Endothelial cell (in vitro differentiated cells): ENCODE measurements at places on chromosomes 11 and 22.

DNA sequence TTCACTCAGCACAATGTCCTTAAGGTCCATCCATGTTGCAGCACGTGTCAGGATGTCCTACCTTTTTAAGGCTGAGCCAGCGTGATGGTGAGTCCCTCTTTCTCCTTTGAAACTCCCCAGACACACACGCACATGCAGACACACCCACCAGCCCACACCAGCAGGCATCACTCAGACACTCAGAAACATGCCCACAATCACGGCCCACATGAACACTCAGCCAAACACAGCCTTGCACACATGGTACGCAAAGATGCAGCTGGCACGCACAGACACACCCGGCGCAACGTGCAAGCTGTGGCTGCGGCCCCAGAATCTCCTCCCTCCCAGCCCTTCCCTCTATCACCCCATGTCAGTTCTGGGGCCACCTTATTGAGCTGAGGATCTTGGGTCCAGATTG lies 8.0 kb downstream of the FADS3 start:
- H3K4me3 ChIP-seq, result peak overlapping the region; percentile 66
- peaks cover 10% of the 10 kb centered on the region for H3K36me3 ChIP-seq
- no peak for DNase-seq
- H3K27me3 ChIP-seq, result peaks cover 11% of the 10 kb centered on the region
- peaks cover 20% of the 10 kb centered on the region for H3K4me1 ChIP-seq

DNA sequence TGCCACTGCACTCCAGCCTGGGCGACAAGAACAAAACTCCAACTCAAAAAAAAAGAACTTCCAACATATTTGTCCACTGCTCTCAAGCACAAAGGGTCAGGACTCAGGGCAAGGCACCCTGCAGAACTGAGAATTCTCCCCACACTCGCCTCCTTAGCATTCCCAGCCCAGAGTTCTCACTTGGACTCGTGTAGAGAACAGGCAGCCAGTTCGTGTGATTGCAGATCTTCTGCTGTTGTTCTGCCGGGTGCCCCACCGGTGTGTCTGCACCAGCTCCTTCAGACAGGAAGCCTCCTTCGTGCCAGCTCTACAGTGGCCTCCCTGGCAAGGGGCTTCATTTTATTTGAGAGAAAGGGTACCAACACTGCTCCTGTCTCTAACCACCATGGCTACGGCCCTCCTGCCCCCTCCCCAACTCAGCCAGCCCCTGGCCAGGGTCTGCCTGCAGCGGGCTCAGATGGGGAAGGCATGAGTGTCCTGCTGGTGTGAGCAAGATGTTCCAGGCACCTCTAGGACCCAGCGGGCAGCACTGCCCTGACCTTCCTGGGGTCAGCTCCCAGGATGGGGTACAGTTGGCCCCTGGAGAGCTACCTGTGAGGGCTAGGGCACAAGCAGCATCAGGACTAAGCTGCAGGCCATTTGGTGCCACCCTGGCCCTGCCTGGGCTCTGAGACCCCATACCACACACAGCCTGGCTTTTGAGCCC lies 19.5 kb upstream of the SCGB1A1 start:
- no peak overlapping the region for H3K27ac ChIP-seq
- peaks cover 4% of the 10 kb centered on the region for H3K36me3 ChIP-seq
- no peak overlapping the region for H3K4me3 ChIP-seq
- H3K4me1 ChIP-seq, result peaks cover 13% of the 10 kb centered on the region

DNA sequence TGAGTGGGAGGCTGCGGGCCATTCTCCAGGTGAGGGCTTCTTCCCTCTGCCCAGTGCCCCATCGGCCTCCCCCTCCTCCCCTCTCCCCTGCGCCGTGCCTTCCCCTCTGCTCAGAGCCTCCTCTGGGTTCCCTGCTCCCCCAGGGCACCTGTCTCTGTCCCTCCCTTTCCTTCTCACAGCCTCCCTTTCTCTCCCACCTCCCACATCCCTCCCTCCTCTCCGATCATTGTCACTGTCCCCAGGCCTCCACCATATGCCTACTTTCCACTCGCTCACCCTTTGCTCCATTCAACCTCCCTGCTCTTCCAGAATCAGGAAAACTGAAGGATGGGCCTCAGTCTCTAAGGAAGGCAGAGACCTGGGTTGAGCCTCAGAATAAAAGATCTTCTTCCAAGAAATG lies 9.9 kb upstream of the APOBEC3H start:
- peaks cover 4% of the 10 kb centered on the region for H3K4me1 ChIP-seq
- H3K36me3 ChIP-seq, result no peaks in the 10 kb centered on the region
- H3K4me3 ChIP-seq, result no peak overlapping the region

- no peak overlapping the region for H3K27ac ChIP-seq
- peaks cover 19% of the 10 kb centered on the region for H3K4me1 ChIP-seq
- peaks cover 2% of the 10 kb centered on the region for H3K27me3 ChIP-seq
- no peak overlapping the region for H3K4me3 ChIP-seq
- H3K36me3 ChIP-seq, result no peaks in the 10 kb centered on the region
Observed at GRCh38 chr11:118312328-118312727, 7.8 kb downstream of the CD3E start.
